ENCODE measurements at places on chromosomes 4 and X. TPM values are rescaled to one million over a fixed set of nuclear protein-coding genes. Genes with fewer than 3 reads are reported as not detected.

VSIG4 gene
- polyA plus RNA-seq, result 12.1 TPM

- DNase-seq, result peak; percentile 90
Observed at GRCh38 chr4:10808591-10808990, 124.0 kb upstream of the CLNK start.

- DNase-seq, result no peak
Observed at GRCh38 chrX:129759576-129760061, 20.1 kb upstream of the SASH3 start.

GC gene
- not detected for polyA plus RNA-seq

- DNase-seq, result no peak
Observed at GRCh38 chr4:134216411-134216810, 14.8 kb upstream of the PABPC4L start.

- no peak for DNase-seq
Observed at GRCh38 chr4:84379917-84380641, 119.0 kb downstream of the NKX6-1 start.

- no peak for DNase-seq
Observed at GRCh38 chr4:10074076-10074766, 42.4 kb downstream of the WDR1 start.

- no peak for DNase-seq
Observed at GRCh38 chr4:144402176-144402575, 243.8 kb upstream of the HHIP start.

- no peak for DNase-seq
Observed at GRCh38 chr4:91288702-91289311, 1015.0 kb upstream of the GRID2 start.

MAGEA9B gene
- not detected for polyA plus RNA-seq

GRCh38 chr4:117637347-117637746 lies 396.9 kb upstream of the NDST3 start:
- DNase-seq, result no peak

DNA sequence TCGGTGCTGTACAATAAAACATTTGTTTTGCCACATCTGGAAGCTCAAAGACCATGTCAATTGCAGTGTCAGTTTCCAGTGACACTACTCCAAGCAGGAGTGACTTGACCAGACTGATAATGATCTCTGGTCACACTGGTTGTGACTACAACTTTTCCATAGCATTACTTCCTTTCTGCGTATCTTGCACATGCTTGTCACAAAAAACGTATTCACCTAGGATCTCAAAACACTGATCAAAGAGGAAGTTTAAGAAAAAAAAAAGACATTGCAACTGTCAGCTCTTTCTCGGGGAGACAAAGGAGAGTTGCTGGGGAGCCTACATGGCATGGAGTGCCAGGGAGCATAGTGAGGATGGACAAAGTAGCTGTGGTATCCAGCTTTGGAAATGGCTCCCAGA lies 60.6 kb downstream of the OPHN1 start:
- DNase-seq, result no peak

STS gene
- 15.3 TPM for polyA plus RNA-seq

- DNase-seq, result no peak
Observed at GRCh38 chr4:37244583-37245390, at the start of gene NWD2. TSS of gene NWD2 (plus strand) at chr4:37244743. CDS start at chr4:37245068, 325 bp downstream.

DNA sequence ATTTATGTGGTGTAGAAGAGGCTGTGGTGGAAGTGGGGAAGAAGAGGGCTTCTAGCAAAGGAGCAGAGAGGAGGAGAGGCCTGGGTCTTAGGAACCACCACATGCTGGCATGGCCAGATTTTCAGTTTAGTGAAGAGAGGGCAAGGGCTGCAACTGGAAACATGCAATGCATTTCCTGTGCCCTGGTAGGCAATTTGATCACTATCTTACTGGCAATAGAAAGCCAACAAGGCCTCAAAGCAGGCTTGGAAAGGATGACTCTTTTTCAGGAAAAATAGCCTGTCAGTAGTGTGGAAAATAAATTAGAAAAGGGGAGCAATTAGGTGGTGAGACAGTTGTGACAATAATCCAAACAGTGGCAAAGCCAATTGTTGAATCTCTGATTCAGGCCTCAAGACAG lies 501.9 kb upstream of the ZFP42 start:
- no peak for DNase-seq

PHEX gene
- polyA plus RNA-seq, result 3.4 TPM

DNA sequence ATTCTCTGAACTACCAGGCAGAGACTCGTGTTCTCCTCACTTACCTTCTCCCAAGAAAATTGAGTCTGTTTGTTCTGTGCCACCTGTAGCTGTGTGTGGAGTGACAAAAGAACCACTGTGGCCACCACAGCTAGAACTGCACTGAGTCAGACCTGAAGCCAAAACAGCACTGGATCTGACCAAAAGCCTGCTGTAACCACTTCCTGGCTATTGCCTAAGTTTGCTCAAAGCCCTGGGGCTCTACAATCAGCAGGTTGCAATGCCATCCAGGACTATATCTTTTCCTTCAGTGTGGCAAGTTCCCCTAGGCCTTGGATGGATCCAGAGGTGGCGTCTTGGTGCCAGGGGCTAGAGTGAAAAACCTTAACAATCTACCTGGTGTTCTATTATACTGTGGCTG lies 449.1 kb downstream of the FAM133A start:
- DNase-seq, result no peak

DNA sequence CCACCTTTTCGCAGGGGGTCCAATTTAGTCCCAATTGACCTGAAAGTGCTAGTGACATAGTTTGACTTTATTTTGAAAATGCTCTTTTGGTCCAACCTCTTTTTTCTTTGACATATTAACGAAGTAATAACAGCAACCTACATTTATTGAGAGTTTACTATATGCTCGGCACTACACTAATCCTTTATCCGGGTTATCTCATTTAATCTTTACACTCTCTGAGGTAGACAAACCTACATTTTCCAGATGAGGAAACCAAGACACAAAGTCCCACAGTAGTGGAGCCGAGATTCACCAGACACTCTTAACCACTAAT lies 307 bp upstream of the ATRX start:
- no peak for DNase-seq

NSG1 gene
- 0.92 TPM for polyA plus RNA-seq

- DNase-seq, result no peak
Observed at GRCh38 chrX:96183843-96184242, 500.8 kb upstream of the DIAPH2 start.

GRCh38 chr4:54999003-54999402 lies 126.4 kb downstream of the KDR start:
- peak; percentile 46 for DNase-seq

Measured in forelimb muscle (tissue), 1 donor.